COR-L47 (cell line): ENCODE measurements at places on chromosomes 5 and 9.
A peak's percentile ranks its signal among the peaks of the same experiment; 100 is the strongest.

DNA sequence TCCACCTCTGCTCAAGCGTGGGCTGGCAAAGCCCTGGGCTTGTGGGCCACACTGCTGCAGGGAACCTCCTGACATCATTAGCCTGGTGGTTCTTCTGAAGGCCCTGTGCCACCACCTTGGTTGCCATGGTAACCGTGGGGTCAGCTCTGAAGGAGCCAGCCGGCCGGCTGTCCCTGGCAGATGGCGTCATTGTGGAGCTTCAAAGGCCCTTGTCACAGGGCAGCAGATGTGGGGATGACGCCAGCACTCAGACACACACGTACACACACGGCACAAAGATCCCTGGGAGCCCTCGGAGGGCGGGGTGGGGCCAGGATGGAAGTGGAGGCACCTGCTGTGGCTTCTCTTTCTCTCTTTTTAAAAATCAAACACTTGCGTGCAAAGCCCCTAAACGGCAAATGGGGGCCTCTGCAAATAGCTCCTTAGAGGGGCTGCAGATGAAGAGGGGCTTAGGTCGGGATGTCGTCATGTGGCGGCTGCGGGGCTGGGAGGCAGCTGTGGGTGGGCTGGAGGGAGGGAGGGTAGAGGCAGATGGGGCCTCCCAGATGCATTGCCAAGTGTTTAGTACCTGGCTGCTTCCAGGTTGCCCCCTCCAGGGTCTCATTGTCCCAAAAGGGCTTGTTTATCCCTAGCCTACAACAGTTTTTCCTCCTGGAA lies 19.5 kb upstream of the RPL26L1 start:
- DNase-seq: no peak

GRCh38 chr5:141868541-141868940 lies 9.7 kb downstream of the PCDH1 start:
- DNase-seq: no peak

DNA sequence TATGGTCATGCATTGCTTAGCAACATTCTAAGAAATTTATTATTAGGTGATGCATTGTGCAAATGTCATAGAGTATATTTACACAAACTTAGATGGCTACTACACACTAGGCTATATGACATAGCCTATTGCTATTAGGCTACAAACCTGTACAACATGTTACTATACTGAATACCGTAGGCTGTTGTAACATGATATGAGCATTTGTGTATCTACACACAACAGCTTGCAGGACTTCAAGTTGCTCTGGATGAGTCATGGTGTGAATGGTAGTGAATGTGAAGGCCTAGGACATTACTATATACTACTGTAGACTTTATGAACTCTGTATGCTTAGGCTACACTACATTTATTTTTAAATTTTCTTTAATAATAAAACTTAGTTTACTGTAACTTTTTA lies 107.2 kb upstream of the MAMDC2 start:
- DNase-seq: no peak

DNA sequence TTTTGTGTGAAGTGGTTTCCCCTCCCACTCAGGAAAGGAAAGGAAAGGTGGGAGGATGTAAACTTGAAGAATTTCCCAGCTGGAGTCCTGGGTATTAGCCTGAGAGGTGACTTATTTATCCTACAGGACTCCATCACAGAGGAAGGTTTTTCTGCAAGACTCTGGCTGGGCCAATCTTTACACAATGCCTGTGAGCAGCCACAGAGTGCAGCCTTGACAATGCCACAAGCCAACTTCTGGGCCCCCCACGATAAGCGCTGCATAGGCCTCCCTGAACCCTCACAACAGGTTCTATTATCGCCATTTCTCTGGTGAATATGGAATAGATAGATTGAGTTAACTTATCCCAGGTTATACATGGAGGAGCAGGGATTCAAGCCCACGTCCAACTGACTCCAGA lies 12.4 kb downstream of the TTC39B start:
- no peak for DNase-seq

DNA sequence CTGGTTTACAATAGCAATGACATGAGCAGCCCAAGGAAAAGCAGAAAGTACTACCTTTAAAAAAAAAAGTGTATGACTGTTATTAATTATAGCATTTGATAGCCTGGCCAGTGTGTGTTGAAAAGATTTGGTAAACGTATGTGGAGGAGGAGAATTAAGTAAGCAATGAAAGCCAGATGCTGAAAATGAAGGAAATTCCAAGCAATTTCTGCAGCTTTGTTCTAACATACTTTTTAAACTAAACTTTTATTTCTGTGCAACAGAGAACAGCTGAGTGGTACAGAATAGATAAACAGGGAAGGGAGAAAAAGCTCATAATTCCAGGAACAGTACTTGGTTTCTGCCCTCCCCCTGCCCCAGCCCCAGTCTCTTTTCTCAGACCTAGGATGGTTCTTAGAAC lies 252.6 kb downstream of the ADAMTSL1 start:
- DNase-seq: no peak

DNA sequence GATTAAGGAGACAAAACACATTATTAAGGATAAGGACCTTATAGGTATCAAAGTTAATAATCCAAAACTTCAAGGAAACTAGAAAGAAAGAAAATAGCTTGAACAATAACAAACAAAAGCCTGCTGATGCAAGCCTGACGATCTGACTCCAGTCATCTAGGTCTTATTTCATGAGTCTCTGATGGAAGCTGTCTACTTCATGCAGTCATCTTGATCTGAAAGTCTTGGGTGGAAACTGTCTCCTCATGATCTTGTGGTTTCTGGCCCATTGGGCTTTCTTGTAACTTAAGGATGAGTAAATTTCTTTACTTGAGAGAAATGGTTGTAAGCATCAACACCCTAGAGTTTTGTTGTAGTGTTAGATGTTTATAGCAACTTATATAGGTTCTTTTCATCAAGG lies 20.6 kb upstream of the PSIP1 start:
- DNase-seq: no peak

DNA sequence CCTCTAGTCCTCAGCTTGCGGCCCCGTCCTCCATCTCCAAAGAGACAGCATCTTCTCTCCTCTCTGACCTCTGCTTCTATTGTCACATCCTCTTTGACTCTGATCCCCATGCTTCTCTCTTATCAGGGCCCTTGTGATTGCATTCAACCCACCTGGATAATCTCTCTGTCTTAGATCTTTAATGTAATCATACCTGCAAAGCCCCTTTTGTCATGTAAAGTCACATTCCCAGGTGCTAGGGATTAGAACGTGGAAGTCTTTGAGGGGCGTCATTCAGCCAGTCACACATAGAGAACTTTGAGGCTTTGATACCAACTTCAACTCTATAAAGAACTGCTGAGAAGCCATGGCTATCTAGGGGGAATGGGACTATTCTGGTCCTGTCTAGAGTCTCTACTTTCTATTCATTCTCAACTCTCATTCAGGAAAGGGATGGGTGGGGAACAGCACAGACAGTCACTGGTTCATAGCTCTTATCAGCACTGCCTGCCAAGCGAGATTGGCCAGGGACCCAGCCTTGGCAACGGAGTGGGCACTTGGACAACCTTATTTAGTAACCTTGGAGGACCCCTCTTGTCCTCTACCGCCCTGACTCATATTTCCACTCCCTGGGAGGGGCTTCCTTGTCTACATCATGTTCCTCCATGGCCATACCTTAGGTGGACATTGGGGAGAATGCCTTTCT lies 29.0 kb downstream of the TAS2R1 start:
- no peak for DNase-seq

DNA sequence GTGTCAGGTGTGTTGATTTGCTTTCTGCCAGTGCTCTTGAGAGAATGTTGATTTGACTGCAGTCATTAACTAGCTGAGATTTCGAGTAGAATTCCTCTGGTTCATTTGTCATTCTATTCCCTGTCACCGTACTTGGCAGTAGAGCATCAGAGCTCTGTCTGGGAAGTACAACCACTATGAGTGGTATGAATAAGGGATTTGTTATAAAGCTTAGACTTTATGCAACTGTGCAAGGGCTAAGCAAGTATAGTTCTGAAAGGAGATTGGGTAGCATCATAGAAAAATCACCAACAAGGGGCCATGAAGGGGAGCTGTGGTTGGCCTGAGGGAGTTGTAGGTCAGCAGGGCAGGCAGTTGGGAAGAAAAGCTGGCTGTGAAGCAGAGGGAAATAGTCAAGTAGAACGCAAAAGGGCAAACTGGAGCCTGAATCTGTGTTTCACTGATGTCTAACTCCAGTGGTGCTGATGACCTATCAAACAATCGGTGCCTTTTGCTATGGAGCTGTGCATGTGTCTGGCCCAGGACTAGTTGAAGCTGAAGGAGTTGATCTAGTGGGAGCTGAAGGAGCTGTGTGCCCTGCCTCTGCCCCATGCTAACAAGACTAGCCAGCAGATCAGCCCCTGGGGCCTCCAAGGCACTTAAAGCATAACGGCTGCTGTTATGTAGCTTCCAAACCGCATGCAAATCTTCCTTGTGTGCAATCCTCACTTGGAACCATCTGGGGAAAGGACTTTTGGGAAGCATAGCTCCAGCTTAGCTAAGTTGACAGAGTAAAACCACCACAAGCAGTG lies 110.0 kb downstream of the SLC28A3 start:
- no peak for DNase-seq

GRCh38 chr9:107809871-107810460 lies 320.4 kb upstream of the KLF4 start:
- no peak for DNase-seq

GRCh38 chr9:136007934-136008692 lies 46.9 kb upstream of the UBAC1 start:
- no peak for DNase-seq

DNA sequence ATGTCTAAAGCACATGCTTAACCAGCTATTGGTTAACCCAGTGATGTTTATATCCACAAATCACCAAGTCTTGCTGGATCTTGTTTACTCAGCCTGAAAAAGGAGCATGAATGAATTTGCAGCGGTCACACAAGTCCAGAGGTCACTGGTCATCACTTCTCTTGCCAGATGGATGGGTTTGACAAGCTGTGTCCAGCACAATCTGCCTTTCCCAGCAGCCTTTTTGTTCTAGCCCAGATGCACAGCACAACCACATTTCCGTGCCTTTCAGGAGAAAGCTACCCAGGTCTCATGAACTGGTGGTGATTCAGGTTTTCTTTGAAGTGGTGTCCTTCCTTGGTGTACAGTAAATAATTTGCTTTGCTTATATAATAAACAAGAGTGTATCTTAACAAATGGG lies 32.1 kb downstream of the TMEM252 start:
- no peak for DNase-seq

DNA sequence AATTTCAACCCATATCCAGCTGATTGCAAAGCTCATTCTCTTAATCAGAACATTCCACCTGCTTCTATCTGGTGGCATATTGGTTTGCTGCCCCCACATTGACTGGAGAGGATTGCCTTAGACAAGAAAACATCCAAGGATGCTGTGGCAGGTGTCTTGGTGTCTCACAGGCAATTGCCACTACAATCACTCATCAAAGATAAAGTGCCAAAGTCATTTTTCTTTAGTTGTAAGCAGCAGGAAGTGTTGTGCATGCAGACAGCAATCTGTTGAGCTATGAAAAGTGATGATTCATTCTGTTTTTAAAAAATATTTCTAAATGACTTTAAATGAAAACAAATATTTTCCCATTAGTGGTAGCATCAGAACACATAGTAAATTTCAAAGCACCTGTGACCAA lies 53.9 kb downstream of the CDH6 start:
- DNase-seq: no peak

DNA sequence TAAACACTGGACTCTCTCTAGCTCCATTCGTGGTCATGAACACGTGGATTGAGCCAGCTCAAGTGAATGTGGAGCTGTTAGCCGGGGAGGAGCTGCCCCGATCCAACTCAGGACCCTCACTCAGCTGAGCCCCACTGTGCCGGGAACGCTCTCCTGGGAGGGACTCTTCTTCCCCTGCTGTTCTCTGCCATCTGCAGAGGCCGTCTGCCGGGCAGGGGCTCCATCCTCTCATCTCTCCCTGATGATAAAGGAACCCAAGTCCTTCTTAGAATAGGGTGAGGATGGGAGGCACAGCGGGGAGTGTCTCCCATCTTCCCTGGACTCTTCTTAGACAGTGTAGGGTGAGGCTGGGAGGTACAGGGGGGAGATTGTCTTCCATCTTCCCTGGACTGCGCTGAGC lies 120.5 kb upstream of the IRX4 start:
- DNase-seq: no peak

DNA sequence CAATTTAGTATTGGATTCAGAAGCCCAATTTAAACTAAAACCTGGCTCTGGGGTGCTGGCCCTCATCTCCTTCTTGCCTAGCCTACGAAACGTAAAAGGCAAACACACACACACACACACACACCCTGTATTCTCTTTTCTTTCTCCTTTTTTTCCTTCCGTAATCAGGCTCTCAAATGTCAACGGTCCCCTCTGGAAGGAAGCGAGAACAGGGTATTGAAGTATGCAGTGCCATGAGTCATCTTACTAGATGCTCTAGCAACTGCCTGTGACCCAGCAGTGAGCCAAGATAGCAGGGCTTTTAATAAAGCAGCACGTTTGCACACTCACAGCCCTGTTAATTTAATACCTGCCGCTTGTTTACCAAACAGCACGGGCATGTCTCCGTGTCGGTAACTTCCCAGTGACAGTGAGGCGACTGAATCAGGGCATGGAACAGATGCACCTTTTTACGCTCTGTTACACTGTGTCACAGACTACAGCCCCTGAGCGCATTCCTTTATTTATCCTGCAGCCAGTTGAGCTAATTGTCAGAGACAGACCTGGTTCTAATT lies 243.8 kb downstream of the BNC2 start:
- peak; percentile 43 for DNase-seq

- DNase-seq: no peak
Observed at GRCh38 chr5:41415242-41415641, 95.2 kb downstream of the PLCXD3 start.

DNA sequence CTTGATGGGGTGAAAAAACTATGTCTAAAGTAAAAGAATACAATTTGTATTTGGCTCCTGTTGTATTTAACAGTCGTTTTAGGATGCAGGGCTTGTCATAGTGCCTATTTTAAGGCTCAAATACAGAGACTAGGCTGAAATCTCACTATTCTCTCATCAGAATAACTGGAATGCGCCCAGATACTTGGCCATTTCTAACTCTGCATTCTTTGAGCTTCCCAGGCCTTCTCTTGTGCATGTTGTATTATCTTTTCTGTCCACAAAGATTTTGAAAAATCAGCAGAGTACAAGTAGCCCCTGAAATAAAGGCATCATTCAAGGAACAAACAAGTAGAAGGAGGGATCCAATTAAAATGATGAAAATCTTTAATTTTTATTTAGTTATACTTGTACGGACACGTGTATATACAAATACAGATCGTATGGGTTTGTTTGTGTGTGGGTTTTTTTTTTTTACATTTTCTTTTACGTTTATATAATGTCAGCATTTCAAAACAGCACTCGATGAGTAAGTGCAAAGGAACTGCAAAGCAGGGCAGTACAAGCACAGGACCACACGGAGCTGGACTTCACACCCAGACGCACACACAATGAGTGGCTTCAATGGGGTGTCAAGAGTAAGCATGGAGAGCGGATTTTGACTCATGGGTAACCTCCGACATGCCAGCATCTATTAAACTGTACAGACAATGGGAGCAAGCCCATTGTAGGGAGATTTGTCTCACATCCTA lies 294.0 kb downstream of the EFNA5 start:
- no peak for DNase-seq

GRCh38 chr9:69389437-69389995 lies 64.5 kb downstream of the ENTREP1 start:
- peak; percentile 28 for DNase-seq

GRCh38 chr9:123383512-123384170 lies 27.6 kb downstream of the CRB2 start:
- DNase-seq: no peak

- DNase-seq: no peak
Observed at GRCh38 chr5:34622098-34622400, 34.1 kb upstream of the RAI14 start.

GRCh38 chr9:69141851-69142250 lies 32.2 kb upstream of the TJP2 start:
- no peak for DNase-seq

- DNase-seq: no peak
Observed at GRCh38 chr5:6188344-6188743, 190.0 kb downstream of the MED10 start.
